ENCODE measurements at places on chromosomes 4 and X.

DNA sequence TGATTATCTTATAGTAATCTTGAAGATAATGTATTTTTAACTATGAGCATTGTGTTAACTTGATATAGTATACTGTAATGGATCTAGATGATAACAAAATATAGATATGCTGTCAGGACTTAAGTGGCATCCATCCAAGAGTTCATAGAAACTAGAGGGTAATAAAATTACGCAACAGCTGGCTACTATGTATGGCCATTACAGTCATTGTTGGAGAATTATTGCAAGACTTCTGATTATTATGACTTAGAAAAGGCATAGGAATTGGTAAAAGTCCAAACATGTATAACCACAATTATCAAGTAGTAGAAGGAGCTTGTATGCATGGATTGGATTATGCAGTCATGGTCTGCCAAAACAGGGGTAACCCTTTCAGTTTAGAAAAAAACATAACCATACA is 9.5 kb downstream of the OGT start:
- DNase-seq: no peak

- no peak for DNase-seq
Observed at GRCh38 chr4:26181616-26182015, 139.2 kb upstream of the RBPJ start.

DNA sequence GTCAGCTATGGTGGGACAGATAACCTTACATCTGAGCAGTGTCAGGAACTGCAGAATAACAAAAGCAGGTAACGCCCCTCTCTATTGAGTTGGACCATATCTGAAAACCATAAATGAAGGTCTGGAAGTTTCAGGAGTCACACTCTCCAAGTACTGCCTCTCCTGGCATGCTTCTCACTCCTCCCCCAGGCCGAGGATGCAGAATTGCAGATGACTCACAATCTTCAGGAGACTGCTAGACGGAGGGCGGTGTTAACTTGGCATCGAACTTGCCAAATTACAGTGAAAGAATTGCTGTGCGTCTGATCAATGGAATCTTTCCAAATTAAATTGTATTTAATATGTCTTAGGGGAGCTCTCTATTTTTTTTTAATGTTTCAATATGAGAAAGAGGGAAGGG is 67.1 kb upstream of the TRIM2 start:
- no peak for DNase-seq

DNA sequence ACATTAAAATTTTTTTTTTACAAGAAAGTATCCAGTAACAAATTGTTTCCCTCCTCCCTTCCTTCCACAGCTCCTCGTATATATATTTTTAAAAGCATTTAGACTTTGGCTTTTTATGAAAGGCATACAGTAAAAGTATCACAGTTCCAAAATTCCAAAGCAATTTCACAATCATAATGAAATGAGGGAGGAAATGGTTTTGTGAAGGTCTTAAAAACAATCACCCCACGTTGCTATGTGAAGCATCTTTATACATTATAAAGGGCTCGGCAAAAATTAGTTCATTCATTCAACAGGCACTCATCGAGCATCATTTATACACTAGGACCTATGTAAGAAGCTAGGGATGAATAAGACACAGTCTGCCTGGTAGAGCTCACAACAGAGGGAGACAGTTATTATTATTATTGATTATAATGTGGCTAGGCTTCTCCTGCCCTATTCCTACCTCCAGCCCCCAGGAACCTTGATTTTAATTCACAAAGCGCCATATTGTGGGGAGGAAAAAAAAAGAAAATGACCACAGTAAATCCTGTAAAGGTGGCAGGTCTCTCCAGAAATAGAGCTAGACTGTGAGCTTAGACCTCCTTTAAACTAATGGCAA is 239.9 kb downstream of the MAML3 start:
- DNase-seq: no peak

DNA sequence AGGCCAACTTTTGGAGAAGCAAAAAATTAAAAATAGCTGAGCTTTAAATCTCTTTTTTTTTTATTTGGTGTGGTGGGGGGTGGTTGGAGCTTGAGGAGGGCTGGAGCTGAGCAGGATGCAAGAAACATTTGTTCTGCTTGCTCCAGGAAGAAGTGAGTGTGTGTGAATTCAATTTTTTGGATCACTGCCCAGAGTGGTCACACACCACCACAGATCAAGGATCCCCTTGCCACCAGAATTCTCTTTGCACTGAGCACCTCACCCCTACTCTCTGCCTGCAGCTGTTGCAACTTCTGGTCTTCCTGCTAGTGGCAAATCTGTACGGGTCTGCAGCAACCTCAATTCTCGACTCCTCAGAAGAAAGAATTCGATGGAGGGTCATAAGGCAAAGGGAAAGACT is 19.9 kb upstream of the PLP1 start:
- DNase-seq: no peak

DNA sequence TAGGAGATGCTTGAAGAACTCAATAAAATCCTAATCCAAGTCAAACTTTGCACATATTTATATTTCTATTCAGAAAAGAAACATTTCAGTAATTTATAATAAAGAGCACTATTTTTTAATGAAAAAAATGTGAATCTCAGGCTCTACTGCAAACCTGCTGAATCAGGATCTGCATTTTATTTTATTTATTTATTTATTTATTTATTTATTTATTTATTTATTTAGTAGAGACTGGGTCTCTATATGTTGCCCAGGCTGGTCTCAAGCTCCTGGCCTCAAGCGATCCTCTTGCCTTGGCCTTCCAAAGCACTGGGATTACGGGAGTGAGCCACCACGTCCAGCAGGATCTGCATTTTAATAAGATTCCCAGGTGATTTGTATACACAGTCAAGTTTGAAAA is 16.0 kb downstream of the SUPT20HL1 start:
- DNase-seq: no peak

GRCh38 chr4:177761692-177762091 is 319.5 kb upstream of the AGA start:
- DNase-seq: no peak

GRCh38 chr4:7389719-7390118 is 45.0 kb downstream of the PSAPL1 start:
- DNase-seq: no peak

GRCh38 chr4:174607792-174608191 is 85.5 kb upstream of the HPGD start:
- DNase-seq: no peak

GRCh38 chr4:77819843-77820648 is 878 bp upstream of the CNOT6L start:
- DNase-seq: peak; percentile 72

DNA sequence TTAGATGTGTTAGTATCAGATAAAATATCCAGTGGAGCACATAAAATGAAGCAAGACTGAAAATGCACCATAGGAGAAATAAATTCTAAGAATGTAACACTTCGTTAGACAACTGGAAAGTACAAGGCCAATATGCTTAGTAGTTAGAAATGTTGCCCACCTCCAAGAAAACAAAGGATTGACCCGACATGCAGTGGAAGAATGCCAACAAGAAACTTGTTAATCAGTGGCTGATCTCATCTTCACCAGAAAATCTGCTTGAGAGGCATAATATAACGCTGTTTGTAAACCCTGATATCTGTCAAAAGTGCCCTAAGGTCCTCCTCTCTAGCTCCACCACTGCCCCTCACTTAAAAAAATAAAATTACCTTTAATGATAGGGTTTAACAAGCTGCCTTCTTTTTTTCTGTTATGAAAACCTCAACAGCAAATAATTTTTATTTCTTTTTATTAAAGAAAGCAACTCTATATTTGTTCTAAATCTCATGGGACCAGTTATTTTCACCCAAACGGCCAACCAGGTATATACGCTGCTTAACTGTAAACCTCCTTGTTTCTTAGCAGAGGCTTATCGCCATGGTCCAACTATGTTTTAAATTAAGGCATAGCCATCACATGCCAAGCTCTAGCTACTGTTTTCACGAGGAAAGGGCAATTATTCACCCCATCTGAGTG is 1.8 kb downstream of the RASGEF1B start:
- DNase-seq: no peak

- DNase-seq: no peak
Observed at GRCh38 chr4:41613821-41614220, 75.9 kb downstream of the LIMCH1 start.

DNA sequence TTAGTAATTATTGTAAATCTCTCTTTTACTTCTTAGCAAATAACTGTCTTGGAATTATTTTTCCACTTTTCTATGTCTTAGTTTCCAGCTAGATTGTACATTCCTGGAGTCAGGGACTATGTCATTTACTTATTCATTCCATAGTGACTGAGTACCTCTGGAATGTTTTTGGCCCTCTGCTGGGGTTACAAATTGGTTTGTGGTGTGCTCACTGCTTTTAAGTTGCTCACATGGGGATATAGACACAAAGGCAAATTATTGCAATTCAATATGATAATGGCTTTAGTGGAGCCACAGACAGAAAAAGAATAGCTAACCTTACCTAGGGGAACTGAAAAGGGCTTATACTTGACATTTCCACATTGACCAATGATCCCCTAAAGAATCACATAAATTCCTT is 63.7 kb upstream of the PDGFRA start:
- DNase-seq: peak; percentile 82

- DNase-seq: no peak
Observed at GRCh38 chrX:125953814-125954213, 212.3 kb downstream of the DCAF12L2 start.

- peak; percentile 11 for DNase-seq
Observed at GRCh38 chr4:143626134-143626911, 74.2 kb downstream of the FREM3 start.

All from HS-27A (cell line).